G401 (cell line): ENCODE measurements at places on chromosomes 6 and 20.

GRCh38 chr20:58469616-58470015 is 45.6 kb downstream of the APCDD1L start:
- DNase-seq = no peak

GRCh38 chr20:3898639-3899038 is 9.5 kb downstream of the PANK2 start:
- no peak for DNase-seq

DNA sequence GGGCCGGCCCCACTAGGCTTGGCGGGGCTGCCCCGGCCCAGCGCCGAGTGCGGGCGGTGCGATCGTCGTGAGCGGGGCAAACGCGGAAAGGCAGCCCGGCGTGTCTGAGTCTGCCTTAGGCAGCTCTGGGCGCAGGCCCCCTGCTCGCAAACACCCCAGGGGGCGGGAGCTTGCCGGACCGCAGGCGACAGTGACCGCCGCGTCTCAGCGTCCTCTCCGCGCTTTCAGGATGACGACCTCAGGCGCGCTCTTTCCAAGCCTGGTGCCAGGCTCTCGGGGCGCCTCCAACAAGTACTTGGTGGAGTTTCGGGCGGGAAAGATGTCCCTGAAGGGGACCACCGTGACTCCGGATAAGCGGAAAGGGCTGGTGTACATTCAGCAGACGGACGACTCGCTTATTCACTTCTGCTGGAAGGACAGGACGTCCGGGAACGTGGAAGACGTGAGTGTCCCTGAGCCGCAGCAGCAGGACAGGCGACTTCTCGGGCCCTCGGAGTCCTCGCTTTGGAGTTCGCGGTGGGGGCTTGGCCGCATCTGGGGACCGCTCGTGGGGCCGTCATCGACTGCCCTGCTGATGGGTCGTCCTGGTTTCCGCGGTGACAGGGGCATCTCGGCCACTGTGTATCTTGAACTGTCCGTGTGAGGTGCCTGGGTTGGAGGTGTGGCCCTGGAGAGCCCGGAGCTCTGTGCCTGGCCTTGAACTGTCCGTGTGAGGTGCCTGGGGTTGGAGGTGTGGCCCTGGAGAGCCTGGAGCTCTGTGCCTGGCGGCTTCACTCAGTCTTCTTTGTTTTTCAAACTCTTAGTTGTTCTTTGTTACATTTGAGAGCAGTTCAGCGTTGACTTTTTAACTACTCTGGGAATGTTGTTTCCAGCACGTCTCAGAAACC is 786 bp downstream of the ADRM1 start:
- no peak for DNase-seq

GRCh38 chr6:106555767-106556166 is 73.5 kb downstream of the RTN4IP1 start:
- no peak for DNase-seq

DNA sequence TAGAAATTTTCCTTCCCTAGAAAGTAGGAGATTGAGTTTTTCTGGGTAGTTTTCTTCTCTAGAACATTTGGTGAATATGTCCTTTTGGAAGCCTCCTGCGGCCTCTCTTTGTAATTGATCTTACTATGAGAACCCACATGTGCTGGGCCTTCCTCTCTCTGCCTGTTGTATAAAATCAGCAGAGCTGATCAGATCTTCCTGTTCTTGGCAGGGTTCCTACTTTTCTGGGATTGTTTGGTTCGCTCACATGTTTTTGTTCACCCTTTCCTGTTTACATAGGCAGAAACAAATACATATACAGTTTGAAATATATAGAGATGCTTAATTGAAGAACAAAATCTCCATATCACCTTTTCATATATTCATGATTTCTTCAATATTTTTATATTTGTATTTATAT is 57.8 kb downstream of the IL22RA2 start:
- DNase-seq = no peak

- DNase-seq = no peak
Observed at GRCh38 chr20:51643390-51643789, 100.9 kb upstream of the NFATC2 start.

DNA sequence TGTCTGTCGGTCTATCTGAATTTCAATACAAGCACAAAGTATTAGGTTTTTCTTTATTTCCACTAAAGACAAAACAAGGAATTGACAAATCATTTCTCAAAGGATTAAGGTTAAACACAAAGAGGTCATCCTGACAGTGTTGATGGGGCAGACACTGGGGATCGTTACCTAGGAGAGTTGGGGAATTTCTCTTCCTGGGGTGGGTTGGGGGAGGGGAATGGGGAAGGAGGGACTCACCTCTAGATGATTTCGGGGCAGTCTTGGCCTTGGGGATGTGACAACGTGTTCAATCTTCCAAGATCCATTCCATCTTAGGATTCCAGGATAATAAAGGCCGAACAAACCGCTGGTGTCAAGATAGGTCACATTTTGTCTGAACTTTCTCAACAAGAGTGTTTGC is 35.4 kb upstream of the FOXA2 start:
- no peak for DNase-seq

DNA sequence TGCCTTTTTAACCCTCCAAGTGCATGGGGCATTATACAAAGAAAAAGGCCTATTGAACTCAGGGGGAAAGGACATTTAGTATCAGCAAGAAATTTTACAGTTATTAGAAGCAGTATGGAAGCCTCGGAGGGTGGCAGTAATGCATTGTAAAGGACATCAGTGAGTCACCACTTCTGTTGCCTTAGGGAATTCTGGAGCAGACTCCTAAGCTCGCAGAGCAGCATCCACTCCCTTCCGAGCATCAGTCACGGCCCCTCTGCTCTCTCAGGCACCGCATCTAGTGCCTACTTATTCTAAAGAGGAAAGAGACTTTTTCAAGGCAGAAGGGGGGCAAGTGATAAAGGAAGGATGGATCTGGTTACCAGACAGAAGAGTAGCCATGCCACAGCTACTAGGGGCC is 296.5 kb downstream of the RNGTT start:
- no peak for DNase-seq

DNA sequence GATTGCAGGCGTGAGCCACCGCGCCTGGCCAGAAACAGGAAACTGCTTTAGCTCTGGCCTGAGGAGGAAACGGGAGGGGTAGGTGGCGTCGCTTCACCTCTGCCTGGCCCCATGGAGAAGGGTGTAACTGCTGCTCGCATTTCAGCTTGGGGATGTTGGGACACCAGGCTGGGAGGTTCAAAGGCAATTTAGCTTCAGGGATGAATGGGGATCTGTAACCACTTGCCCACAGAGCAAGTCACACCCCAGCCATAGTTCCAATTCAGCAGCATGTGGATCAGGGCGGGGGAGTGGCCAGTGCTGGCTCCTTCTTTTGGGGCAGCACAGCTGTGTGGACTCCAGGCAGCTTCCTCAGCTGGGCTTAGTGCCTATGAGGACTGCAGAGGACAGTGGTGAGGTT is 34.8 kb upstream of the NUP153 start:
- no peak for DNase-seq

- no peak for DNase-seq
Observed at GRCh38 chr20:13610184-13610583, 28.5 kb downstream of the TASP1 start.

DNA sequence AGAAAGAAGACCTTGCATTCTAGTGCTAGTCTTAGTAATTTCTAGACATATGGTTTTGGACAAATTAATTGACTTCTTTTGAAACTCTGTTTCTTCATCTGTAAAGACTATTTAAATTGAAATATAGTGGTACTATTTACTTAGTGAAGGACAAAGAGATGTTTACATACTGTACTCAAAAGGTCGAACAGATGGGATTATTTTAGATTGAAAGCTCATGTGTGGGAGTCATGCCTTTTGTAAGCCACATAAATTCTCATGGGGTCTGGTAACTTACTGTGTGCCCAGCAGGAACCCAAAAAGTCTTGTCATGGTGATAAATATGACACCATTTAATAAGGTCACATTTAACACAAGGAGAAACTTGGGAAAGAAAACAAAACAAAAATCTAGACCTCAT is 368.2 kb upstream of the CITED2 start:
- no peak for DNase-seq

DNA sequence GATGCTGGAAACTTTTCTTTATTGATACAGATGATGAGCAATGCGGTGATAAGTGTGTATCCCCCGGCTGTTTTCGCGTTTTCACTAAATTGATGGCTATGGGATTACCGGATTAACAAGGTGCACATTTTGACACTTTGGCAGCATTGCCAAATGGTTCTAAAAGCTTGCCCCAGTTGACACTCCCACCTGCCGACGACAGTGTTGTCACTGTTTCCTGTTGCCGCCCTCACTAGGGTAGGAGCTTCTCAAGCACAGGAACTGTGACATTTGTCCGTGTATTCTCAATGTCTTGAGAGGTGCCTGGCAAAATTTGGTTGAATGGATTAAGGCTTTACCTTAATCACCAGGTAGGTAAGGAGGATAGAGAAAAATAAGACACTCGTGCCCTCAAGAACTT is 9.8 kb upstream of the MAPK13 start:
- no peak for DNase-seq

GRCh38 chr6:6333501-6333900 is 13.0 kb upstream of the F13A1 start:
- no peak for DNase-seq

- DNase-seq = no peak
Observed at GRCh38 chr20:22374678-22375590, 209.4 kb downstream of the FOXA2 start.

- no peak for DNase-seq
Observed at GRCh38 chr6:130743175-130743574, 84.0 kb upstream of the SMLR1 start.

GRCh38 chr20:44204832-44205215 is 5.7 kb downstream of the OSER1 start:
- DNase-seq = no peak

- DNase-seq = no peak
Observed at GRCh38 chr6:92892626-92893170, 526.7 kb downstream of the EPHA7 start.

- DNase-seq = peak; percentile 73
Observed at GRCh38 chr20:36666181-36666740, 20.3 kb upstream of the SLA2 start.

GRCh38 chr6:137937834-137938233 is 70.8 kb downstream of the TNFAIP3 start:
- DNase-seq = no peak

GRCh38 chr20:43363506-43363905 is 94.2 kb upstream of the SRSF6 start:
- no peak for DNase-seq

DNA sequence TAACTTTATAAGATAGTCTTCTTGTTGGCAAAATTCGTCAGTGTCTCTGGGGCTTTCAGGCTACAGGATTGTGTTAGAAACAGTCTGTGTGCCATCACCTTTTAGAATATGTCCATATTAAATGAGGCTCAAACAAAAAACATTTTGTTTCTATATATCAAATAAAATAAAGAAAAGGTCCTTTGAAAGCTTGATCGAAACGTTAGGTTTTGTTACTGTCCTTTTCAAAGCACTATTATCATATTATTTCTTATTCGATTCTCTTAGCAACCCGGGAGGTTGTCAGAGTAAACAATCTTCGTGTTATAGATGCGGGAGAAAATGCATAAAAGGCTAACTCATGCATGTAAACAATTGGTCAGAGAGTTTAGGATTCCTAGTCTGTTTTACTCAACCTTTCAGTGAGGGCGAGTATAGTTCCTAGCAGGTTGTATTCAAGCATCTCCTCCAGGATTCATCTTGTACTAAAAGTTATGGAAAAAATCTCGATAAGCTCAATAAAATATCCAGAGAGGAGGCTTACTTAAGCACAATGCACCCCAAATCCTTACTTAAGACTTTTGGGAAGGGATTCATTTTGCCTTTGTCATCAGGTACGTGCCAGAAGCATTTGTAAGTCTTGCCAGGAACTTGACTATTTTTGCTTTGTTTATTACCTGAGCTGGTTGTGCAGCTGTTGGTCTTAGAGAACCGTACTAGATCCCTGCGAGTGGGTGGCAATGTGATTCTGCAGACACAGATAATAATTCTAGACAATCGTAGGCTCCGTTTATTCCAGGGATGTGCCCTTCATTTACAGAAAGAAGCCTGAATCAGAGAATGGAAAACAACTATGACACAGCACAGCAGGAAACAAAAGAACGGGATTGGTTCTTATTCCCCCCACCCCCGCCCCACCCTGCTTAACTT is 159.6 kb upstream of the ZNF217 start:
- DNase-seq = no peak

GRCh38 chr6:113758826-113759574 is 98.1 kb upstream of the MARCKS start:
- DNase-seq = no peak

DNA sequence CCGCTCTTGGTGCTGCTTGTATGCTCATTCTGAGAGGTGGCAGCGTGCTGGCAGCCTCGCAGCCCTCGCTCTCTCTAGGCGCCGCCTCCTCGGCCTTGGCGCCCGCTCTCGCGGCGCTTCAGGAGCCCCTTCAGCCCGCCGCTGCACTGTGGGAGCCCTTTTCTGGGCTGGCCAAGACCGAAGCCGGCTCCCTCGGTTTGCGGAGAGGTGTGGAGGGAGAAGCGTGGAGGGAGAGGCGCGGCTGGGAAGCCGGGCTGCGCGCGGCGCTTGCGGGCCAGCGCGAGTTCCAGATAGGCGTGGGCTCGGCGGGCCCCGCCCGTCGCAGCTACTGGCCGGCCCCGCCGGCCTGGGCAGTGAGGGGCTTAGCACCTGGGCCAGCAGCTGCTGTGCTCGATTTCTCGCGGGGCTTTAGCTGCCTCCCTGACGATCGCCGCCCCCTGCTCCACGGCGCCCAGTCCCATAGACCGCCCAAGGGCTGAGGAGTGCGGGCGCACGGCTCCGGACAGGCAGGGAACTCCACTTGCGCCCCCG is 19.5 kb upstream of the FAM8A1 start:
- peak; percentile 69 for DNase-seq

DNA sequence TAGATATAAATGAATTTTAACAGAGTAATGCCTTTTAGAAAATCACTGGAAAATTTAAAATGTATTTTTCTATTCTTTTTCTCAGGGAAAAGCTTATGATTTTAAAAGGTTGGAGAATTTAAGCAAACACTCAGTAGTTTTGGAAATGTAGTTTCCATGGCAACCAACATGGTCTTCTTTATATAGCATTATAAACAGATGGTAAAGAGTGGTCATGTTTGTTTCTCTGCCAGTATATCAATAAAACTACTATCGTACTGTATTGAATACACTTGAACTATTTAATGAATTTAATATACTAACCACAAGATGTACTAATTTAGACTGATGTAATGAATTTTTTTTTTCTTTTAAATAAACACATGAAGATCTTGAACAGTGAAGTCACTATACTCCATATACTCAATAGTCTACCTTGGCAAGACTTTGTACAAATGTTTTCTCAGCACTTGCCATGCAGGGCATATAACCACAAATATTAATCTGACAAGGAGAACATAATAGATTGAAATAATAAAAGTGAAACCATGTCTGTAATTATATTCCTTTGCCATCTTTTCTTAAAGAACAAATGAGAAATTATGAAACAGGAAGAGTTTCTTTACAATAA is 105.5 kb downstream of the PDSS2 start:
- peak; percentile 23 for DNase-seq

GRCh38 chr6:156617376-156617775 is 159.8 kb upstream of the ARID1B start:
- DNase-seq = no peak
